HT1080 (cell line): ENCODE measurements at places on chromosomes 3 and 15. TPM values are rescaled to one million over a fixed set of nuclear protein-coding genes. Genes with fewer than 3 reads are reported as not detected.

DNA sequence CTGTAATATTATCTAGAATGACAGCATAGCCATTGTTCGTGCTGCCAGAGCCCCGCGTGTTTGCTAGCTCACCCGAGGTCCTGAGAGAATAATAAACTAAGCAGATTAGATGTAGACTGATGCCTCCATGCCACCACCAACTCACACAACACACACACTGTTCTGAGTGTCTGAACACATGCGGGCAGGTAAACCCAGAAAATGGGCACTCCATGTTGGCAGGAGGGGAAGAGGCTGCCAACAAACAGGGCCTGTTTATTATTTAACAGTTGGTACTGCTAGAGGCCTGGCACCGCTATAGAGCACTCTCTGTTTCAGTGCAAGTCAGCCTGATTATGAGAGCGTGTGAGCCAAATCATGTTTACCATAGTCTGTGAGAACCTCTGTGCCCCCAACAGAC lies 299.0 kb downstream of the ZBTB20 start:
- DNase-seq: no peak

DNA sequence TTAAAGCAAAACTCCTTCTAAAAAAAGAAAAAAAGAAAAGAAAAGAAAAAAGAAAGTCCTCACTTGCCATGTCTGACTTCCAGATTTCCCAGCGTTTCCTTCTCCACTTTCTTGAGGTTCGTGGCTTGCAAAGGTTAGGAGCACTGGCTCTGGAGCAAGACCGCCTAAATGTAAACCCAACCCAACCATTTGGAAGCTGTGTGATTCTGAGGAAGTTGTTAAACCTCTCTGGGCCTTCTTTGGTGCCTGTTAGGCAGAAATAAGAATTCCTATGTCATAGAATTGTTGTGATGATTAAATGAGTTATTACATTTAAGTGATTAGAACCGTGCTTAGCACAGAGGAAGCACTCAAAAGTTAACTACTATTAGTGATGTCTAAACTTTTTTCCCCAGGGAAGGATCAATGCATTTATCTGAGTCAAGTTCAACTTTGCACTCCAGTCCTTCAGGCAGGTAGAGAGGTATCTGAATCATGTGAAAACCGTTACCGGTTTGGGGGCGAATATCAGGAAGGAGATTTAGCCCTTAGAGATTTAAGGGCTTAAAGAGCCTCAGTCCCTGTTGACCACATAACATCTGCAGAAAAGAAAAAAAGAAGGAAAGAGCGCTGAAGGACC lies 78.3 kb upstream of the HES1 start:
- no peak for DNase-seq

DNA sequence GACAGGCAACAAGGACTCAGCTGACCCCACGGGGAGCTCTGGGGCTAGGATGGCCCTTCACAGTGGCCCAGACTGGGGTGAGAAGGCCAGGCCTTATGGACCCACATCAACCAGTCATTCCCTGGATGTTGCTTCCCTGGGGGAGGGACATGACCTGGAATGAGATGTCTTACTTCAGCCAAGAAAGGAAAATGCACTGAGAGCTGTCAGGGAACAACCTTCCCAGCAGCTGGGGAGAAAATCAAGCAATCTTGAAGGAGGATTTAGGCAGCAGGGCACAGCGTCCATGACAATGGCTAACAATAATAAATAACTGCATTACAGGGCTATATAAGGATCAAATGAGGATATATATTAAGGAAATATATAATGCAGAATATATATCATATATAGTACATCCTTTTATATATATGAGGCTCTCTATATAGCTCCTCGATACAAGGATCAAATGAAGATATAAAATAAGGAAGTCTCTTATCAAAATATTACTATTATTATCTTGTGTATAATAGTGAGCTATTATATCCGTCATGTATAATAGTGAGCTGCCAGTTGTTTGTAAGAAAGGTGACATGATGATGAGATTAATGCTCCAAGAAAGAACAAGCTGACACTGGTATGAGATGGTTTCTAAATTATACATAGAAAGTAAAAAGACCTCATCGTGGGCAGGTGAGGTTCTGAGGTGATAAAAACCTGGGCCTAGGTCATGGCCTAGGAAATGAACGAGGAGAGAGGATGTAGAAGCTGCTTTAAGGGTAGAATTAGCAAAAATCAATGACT lies 117.8 kb upstream of the LIPC start:
- DNase-seq: no peak

- no peak for DNase-seq
These were observed 13.8 kb downstream of the GRAMD2A start for GRCh38 chr15:72183781-72184164.

- peak; percentile 91 for DNase-seq
These were observed 46.9 kb upstream of the NEDD4 start for GRCh38 chr15:56040081-56041035.

GRCh38 chr3:100266531-100266930 lies 5.7 kb downstream of the TBC1D23 start:
- DNase-seq: no peak

GRCh38 chr3:176971613-176972174 lies 225.6 kb downstream of the TBL1XR1 start:
- DNase-seq: no peak

- no peak for DNase-seq
These were observed 88.8 kb upstream of the HES1 start for GRCh38 chr3:194046995-194047645.

GRCh38 chr3:20648294-20648693 lies 462.3 kb upstream of the SGO1 start:
- DNase-seq: peak; percentile 75

DNA sequence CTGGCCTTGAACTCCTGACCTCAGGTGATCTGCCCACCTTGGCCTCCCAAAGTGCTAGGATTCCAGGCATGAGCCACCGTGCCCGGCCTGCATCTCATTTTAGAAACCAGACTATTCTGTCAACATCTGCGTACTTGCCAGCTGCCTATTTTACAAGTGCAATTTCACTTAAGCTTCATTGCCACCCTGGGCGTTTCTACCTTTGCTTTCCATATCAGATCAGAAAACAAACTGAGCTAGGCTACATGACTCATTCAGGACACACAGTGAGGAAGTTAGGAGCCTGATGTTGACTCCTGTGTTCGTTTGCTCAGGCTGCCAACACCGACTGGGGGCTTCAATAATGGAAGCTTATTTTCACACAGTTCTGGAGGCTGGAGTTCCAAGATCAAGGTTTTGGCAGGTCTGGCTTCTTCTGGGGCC lies 42.3 kb upstream of the KLHL25 start:
- peak; percentile 47 for DNase-seq

DNA sequence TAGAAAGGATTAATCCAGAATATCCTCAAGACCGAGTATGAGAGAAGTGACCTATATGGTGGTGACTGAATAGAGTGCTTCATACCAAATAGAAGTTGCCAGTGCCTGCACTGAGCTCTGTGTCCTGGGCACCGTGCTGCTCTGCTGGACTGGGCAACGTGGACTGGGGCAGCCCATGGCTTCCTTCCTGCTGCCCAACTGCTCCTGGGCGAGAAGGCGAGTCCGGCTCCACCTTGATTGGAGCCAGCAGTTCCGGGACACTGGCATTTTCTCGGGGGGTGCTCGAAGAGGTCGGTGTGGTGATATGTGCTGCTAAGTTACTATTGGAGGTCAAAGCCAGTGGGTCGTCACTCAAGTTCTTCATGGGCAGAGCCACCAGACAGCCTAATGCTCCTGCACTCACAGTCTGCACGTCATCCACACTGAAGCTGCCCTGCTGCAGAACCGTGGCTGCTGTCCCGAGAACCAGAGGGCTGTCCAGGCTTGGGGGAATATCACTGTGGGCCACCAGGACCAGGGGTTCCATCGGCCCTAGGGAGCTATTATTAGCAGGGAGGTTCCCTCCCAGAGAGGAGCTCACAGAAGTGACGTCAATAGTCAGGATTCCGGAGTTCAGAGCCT lies 14.1 kb downstream of the ZXDC start:
- DNase-seq: no peak

- DNase-seq: peak; percentile 47
These were observed 71.0 kb downstream of the PBRM1 start for GRCh38 chr3:52614689-52615088.

DNA sequence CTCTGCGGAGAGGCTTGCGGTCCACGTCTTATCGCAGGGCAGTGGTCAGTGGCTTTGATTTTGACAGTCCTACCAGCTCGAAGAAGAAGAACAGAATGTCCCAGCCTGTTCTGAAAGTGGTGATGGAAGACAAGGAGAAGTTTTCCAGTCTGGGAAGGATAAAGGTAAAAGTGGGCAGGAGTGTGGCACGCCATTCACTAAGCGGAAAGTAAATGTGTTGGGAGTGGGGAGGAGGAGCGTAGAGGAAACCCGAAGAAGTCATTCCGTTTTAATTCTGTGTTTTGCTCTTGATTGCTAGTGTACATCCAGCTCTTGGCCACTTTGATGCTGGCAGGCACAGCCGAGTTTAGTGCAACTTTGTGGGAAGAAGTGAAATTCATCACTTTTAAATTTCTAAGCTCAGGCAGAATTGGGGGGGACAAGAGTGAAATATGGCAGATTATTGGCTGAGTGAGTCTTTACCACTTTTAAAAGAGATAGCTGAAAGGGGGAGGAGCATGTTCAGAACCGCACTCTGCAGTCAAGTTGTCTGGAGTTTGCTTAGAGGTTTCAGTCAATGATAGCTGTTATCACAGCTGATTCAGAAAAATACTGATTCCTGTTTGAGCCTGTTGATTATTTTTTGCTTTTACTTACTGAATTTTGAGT lies 1.8 kb downstream of the ARHGEF26 start:
- no peak for DNase-seq

DNA sequence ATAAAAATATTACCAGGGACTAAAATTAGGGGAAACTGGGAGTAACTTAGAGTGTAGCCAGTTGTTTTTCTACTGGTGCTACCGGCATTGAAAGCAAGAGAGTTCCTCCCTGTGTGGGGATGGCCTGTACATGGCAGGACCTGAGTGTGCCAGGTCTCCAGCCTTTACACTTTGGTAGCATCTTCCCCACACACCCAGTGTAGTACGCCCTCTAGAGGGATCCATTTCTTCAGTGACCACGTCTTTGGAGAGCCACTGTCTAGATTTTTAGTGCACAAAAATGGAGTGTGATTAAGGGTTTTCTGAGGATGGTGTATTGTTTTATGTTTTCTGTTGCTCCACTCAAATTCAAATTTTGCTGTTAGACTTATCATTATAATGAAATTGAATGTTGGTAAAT lies 507.0 kb upstream of the TPRG1 start:
- DNase-seq: peak; percentile 29

- no peak for DNase-seq
These were observed 89.4 kb downstream of the LSM3 start for GRCh38 chr3:14267976-14268375.

- DNase-seq: no peak
These were observed 20.6 kb downstream of the EEFSEC start for GRCh38 chr3:128173849-128174248.

- no peak for DNase-seq
These were observed 49.6 kb downstream of the ISG20 start for GRCh38 chr15:88688394-88688933.

- no peak for DNase-seq
These were observed 30.3 kb downstream of the PPCDC start for GRCh38 chr15:75053748-75054125.

- no peak for DNase-seq
These were observed 140.0 kb downstream of the MEIS2 start for GRCh38 chr15:36960179-36960946.

GRCh38 chr15:85383470-85384148 lies 3.2 kb downstream of the AKAP13 start:
- DNase-seq: no peak

DNA sequence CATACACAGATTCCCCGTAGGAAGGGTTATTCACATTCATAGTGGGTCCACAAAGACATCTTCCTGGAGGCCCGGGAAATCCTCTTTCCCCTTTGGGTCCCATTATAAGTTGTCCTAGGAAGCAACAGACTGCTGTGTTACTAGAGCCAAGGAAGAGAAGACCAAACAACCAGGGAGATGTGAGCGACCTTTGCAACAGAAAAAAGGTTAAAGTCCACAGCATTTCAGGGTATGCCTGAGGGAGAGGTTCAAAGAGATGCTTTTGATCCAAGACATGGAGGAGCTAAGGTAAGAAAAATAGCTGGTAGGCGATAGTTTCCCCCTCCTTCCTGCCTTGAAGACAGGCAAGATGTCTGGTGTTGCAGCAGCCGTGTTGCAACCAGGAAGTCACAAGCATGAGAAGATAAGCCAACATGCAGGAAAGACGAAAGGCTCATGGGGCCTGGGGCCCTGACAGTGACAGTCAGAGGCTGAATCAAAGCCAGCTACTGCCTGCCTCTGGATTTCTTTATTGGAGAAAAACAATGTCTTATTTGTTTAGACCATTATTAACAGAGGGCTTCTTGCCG lies 30.9 kb downstream of the EAF1 start:
- no peak for DNase-seq

GRCh38 chr3:124653797-124654469 lies 76.3 kb upstream of the UMPS start:
- DNase-seq: no peak

DNA sequence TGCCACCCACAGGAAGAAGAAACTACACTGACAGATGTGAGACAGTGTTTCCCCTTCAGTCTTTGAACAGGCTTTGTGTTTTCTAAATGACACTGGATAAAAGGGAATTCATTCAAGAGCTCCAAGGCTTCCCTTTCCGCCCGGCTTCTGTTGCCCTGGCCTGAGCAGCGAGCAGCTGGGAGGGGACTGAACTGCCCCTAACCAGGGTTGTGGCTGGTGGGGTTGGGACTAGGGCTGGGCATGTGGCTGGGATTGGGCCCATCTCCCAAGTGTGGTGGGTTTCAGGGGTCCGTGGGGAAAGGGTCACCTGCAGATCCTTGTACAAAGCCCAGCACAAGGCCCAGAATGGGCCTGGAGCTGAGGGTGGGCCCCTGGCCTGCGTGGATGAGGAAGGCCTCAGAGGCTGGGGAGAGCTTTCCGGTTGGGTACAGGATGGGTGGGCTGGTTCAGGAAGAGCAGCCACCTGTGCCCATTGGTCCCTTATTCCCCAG lies 10.4 kb downstream of the VILL start:
- DNase-seq: no peak

DNA sequence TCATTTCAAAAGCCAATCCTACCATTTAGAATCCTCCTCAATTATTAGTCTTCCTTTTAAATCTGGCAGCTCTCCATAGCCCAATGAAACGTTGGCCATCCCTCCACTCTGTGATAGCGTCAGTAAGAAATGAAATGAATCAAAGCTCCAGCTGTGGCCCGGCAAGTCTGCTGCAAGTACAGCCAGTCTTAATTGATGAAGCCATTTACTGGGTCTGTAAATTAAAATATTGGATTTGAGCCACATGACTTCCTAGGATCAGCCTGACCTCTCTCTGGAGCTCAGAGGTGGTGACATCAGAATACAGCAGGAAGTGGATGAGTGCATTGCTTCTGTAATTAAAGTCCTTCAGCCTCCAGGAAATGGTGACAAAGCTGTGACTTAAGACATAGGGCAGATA lies 347.0 kb upstream of the LMCD1 start:
- DNase-seq: no peak

- no peak for DNase-seq
These were observed 11.9 kb downstream of the P3H2 start for GRCh38 chr3:190108804-190109203.

Gene SIDT1
- total RNA-seq: 0.02 and 0.07 TPM in 2 replicates

Gene STRIT1
- not detected in 2 replicates for total RNA-seq

Gene TTLL13
- total RNA-seq: not detected in 2 replicates

Gene MFAP1
- total RNA-seq: 21.7 and 23.8 TPM in 2 replicates

Gene ADAMTS17
- 0.05 TPM in 1 of 2 replicates, not detected in the other for total RNA-seq

Gene LTF
- 0.16 and 0.63 TPM in 2 replicates for total RNA-seq

Gene CHRM5
- 0.03 TPM in 1 of 2 replicates, not detected in the other for total RNA-seq

Gene CSPG4
- total RNA-seq: 15.4 and 16.9 TPM in 2 replicates

Gene SPINT1
- total RNA-seq: 0.35 and 0.63 TPM in 2 replicates

Gene HIGD2B
- not detected in 2 replicates for total RNA-seq

Gene SOX2
- total RNA-seq: not detected in 2 replicates

Gene ZNF654
- 5.4 TPM in 2 replicates for total RNA-seq

Gene TMEM158
- total RNA-seq: 248 and 364 TPM in 2 replicates

Gene CD96
- 0.07 and 0.14 TPM in 2 replicates for total RNA-seq

Gene GOLGA6L22
- not detected in 2 replicates for total RNA-seq

Gene DNASE1L3
- not detected in 2 replicates for total RNA-seq
